ENCODE measurements at places on chromosomes 4 and X. TPM values are rescaled to one million over a fixed set of nuclear protein-coding genes. Genes with fewer than 3 reads are reported as not detected.

Gene ZNF732
- total RNA-seq: not detected

Gene SFRP2
- 1.5 TPM for total RNA-seq

Gene MAGEC2
- total RNA-seq: not detected

Gene CCDC160
- total RNA-seq: not detected

Gene MGAT4D
- not detected for total RNA-seq

- no peaks in the 10 kb centered on the region for H3K36me3 ChIP-seq
- no peak for DNase-seq
- no peak overlapping the region for H3K27ac ChIP-seq
- no peaks in the 10 kb centered on the region for H3K4me1 ChIP-seq
- H3K4me3 ChIP-seq: no peak overlapping the region
These were observed 46.9 kb downstream of the WFS1 start for GRCh38 chr4:6316461-6317003.

GRCh38 chr4:48489683-48490011 is 405 bp upstream of the ZAR1 start:
- H3K27me3 ChIP-seq: peaks cover 12% of the 10 kb centered on the region
- H3K4me3 ChIP-seq: peak overlapping the region; percentile 14
- no peaks in the 10 kb centered on the region for H3K4me1 ChIP-seq
- no peak for DNase-seq
- H3K27ac ChIP-seq: no peak overlapping the region

DNA sequence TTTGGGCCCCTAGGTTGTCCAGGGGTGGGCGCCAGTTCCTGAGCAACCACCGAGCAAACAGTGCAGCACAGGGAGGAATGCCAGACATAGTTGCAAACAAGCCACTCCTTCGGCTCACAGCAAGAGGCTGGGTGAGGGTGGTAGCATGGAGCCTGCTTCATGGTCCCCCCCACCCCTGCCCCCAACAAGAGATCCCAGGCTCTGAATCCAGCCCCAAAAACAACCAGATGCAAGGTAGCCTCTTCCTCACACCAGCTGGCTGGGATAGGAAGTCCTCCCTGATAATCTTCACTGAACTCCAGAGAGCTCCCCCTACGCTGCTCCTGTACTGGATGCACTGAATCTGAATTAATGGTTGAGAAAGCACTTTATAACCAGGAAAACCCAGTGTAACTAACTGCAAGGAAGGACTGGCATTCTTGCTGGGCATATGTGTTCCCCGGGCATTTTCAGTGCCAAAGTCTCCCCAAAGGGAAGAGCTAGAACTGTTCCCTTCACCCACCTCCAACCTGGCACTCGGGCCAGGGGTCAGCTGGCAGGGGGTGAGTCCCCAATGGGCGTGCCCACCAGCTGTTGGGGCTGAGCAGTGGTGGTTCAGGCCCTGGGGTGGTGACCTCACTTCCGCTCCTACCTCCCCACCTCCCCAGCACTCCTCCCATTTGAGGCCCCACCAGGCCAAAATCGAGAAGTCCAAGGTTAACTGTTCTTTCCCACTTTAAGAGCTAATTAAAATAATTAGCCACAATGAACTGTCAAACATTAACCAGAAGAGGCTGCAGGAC is 1.5 kb downstream of the ELF4 start:
- no peaks in the 10 kb centered on the region for H3K36me3 ChIP-seq
- DNase-seq: no peak
- H3K4me1 ChIP-seq: peaks cover 29% of the 10 kb centered on the region
- H3K4me3 ChIP-seq: peak overlapping the region; percentile 63
- H3K27ac ChIP-seq: peak overlapping the region; percentile 90

GRCh38 chrX:123803331-123803983 is 56.4 kb upstream of the XIAP start:
- H3K27me3 ChIP-seq: no peaks in the 10 kb centered on the region
- no peak for DNase-seq
- H3K4me1 ChIP-seq: peaks cover 5% of the 10 kb centered on the region

DNA sequence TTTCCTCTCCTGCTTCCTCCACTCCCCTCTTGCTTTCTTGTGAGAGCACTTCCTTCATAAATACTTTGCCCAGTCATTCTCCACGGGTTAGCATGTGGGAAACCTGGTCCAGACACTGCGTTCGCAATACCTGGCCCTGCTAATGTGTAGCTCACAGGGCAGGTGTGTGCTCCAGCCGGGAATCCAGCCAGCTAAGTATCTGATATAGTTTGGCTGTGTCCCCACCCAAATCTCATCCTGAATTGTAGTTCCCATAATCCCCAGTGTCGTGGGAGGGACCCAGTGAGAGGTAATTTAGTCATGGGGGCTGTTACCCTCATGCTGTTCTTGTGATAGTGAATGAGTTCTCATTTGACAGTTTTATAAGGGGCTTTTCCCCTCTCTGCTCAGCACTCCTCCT is 32.2 kb upstream of the STX18 start:
- no peak overlapping the region for H3K27ac ChIP-seq
- no peak overlapping the region for H3K4me3 ChIP-seq
- H3K27me3 ChIP-seq: no peaks in the 10 kb centered on the region
- no peaks in the 10 kb centered on the region for H3K36me3 ChIP-seq

GRCh38 chr4:26248647-26249046 is 72.2 kb upstream of the RBPJ start:
- no peaks in the 10 kb centered on the region for H3K27me3 ChIP-seq
- H3K4me3 ChIP-seq: no peak overlapping the region
- no peaks in the 10 kb centered on the region for H3K4me1 ChIP-seq
- DNase-seq: no peak
- H3K36me3 ChIP-seq: no peaks in the 10 kb centered on the region

- peak overlapping the region; percentile 84 for H3K27ac ChIP-seq
- H3K36me3 ChIP-seq: no peaks in the 10 kb centered on the region
- H3K27me3 ChIP-seq: no peaks in the 10 kb centered on the region
- DNase-seq: no peak
- H3K4me1 ChIP-seq: no peaks in the 10 kb centered on the region
These were observed 648 bp downstream of the SYNPO2 start for GRCh38 chr4:118889312-118889691.

- no peaks in the 10 kb centered on the region for H3K27me3 ChIP-seq
- DNase-seq: no peak
- no peaks in the 10 kb centered on the region for H3K36me3 ChIP-seq
- H3K4me1 ChIP-seq: no peaks in the 10 kb centered on the region
- no peak overlapping the region for H3K27ac ChIP-seq
These were observed 14.5 kb downstream of the CENPU start for GRCh38 chr4:184719407-184719806.

DNA sequence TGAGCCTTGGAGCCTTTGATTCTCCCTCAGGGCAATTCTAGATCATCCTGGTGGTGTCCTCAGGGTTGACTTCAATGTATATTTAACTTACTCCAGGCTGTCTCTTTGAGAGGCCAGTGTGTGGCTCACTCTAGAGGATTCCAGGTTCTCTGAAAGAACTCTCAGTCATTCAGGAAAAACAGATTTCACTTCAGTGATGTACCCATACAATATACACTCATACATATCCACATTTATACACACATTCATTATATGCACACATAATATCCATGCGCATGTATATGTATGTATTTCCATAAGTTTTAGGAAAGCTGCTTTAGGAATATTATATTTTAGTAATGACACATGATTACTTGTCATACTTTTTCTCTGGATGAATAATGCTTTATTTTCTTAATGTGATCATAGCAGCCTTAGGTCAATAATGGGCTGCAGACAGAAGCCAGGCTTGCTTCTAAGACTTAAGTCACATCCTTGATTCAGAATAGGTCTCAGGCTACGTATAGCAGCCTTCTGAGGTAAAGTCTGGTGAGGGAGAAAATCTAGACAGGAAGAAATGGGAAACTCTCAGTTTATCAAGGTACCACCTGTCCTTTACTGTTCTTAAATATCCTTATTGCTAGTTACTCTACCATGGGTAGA is 397.0 kb downstream of the GPAT3 start:
- DNase-seq: no peak
- H3K4me1 ChIP-seq: no peaks in the 10 kb centered on the region
- no peaks in the 10 kb centered on the region for H3K36me3 ChIP-seq
- no peak overlapping the region for H3K4me3 ChIP-seq
- no peak overlapping the region for H3K27ac ChIP-seq

- H3K36me3 ChIP-seq: no peaks in the 10 kb centered on the region
- no peaks in the 10 kb centered on the region for H3K27me3 ChIP-seq
- H3K4me1 ChIP-seq: no peaks in the 10 kb centered on the region
- H3K4me3 ChIP-seq: no peak overlapping the region
- H3K27ac ChIP-seq: peak overlapping the region; percentile 69
These were observed 45.5 kb upstream of the PROM1 start for GRCh38 chr4:16129336-16129735.

- H3K36me3 ChIP-seq: no peaks in the 10 kb centered on the region
- H3K27me3 ChIP-seq: no peaks in the 10 kb centered on the region
- no peak for DNase-seq
- H3K27ac ChIP-seq: no peak overlapping the region
- H3K4me3 ChIP-seq: no peak overlapping the region
These were observed 74.5 kb downstream of the GEMIN8 start for GRCh38 chrX:13955095-13955647.

DNA sequence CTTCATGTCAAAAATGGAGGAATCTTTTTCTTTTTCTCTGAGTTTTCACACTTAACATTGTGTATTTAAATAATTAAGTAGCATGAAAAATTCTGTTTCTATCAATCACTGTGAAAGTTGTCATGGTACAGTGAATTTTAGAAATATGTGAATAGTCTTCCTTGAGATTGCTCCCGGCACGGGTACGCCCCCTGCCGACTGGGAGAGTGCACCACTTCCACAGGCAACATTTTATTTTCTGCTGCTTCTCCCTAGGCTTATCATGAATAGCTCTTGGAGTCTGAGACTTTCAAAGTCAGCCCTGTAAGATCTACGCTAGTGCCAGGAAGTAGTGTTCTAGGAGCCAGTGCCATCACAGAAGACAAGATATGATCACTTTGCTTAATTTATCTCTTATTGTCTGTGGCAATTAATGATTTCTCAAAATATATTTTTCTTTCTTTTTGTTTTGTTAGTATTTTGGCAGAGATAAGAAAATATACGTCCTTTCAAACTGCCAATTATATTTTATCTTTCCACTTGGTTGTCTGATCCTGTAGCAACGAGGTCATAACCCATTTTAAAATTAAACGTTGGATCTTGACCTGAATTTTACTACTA is 763.8 kb upstream of the AADAT start:
- no peaks in the 10 kb centered on the region for H3K36me3 ChIP-seq
- no peaks in the 10 kb centered on the region for H3K27me3 ChIP-seq
- DNase-seq: no peak
- no peaks in the 10 kb centered on the region for H3K4me1 ChIP-seq

DNA sequence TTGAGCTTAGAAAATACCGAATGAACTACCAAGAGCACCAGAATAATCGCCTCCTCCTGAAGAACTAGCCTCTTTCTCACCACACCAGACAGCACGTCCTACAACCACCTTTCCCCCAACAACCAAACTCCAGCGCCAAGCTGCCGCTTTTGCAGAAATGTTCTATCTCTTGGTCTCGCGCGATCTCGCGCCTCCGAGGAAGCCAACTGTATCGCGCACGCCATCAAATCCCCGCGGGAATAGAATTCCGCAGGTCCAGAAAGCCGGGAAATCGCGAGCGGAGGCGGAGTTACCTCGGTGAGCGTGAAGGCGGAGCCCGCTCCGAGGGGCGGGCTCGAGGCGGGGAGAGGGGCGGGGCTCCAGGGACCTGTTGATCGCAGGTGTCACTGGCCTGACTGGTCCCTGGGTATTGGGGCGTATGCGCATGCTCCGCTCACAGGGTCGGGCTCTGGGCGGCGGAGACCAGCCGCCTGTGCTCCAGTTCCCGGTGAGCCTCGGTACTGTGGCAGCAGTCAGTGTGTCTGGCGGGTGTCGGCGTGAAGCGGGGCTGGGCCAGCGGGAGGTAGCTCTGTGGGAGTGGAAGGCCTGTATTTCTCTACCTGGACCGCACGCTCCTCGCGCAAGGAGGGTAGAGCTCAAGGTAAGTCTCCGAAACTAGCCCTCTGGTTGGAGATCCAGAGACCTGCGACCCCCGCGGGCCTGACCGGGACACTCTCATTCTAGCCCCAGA is at the start of gene USP53:
TSS of gene USP53 (plus strand) at position 480 of the 730 bp plus-strand sequence. CDS start 27,047 bp downstream, outside the sequence.
- H3K36me3 ChIP-seq: peaks cover 7% of the 10 kb centered on the region
- peaks cover 21% of the 10 kb centered on the region for H3K4me1 ChIP-seq
- peak; percentile 99 for DNase-seq
- H3K27me3 ChIP-seq: no peaks in the 10 kb centered on the region
- peak within 1 kb of the TSS; percentile 96 for H3K27ac ChIP-seq

GRCh38 chrX:49610718-49611310 is 12.0 kb downstream of the GAGE1 start:
- no peak for DNase-seq
- no peaks in the 10 kb centered on the region for H3K4me1 ChIP-seq
- H3K36me3 ChIP-seq: no peaks in the 10 kb centered on the region
- H3K4me3 ChIP-seq: no peak overlapping the region
- H3K27ac ChIP-seq: no peak overlapping the region

DNA sequence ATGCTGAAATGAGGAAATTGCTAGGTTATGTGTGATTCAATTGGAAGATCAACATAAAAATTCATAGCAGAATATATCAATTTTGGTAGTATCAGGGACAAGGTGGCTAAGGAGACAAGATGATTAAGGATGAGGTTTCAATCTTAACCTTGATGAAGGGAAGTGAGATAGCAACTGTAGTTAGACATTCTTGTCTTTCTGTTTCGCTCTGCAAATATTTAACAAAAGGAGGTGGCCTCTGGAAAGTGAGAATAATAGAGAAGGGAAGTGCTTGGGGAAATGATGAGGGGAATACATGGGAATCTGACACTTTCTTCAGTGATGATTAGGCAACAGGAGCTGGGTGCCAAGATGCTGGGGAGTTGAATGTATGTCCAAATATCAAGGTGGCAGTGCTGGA is 337.1 kb upstream of the PUDP start:
- H3K27ac ChIP-seq: no peak overlapping the region
- H3K4me1 ChIP-seq: no peaks in the 10 kb centered on the region
- no peak overlapping the region for H3K4me3 ChIP-seq

- H3K27ac ChIP-seq: no peak overlapping the region
- H3K4me1 ChIP-seq: no peaks in the 10 kb centered on the region
- no peak overlapping the region for H3K4me3 ChIP-seq
- DNase-seq: no peak
- no peaks in the 10 kb centered on the region for H3K27me3 ChIP-seq
These were observed 34.3 kb upstream of the IGFBP7 start for GRCh38 chr4:57144466-57144865.

GRCh38 chr4:129429581-129430320 is 333.8 kb downstream of the C4orf33 start:
- H3K4me1 ChIP-seq: no peaks in the 10 kb centered on the region
- H3K27ac ChIP-seq: no peak overlapping the region
- H3K27me3 ChIP-seq: no peaks in the 10 kb centered on the region
- H3K36me3 ChIP-seq: no peaks in the 10 kb centered on the region
- DNase-seq: no peak

GRCh38 chr4:98343626-98344025 is 82.4 kb downstream of the RAP1GDS1 start:
- H3K27me3 ChIP-seq: no peaks in the 10 kb centered on the region
- H3K4me3 ChIP-seq: no peak overlapping the region
- no peak overlapping the region for H3K27ac ChIP-seq
- no peaks in the 10 kb centered on the region for H3K4me1 ChIP-seq
